PC-9 (cell line): ENCODE measurements at places on chromosomes 16 and 17. TPM values are rescaled to one million over a fixed set of nuclear protein-coding genes. Genes with fewer than 3 reads are reported as not detected.

GRCh38 chr16:56869513-56870275, 4.7 kb downstream of the SLC12A3 start:
- H3K4me3 ChIP-seq: no peak overlapping the region
- no peak overlapping the region for H3K27ac ChIP-seq
- H3K36me3 ChIP-seq: no peaks in the 10 kb centered on the region
- peak; percentile 42 for DNase-seq
- H3K27me3 ChIP-seq: no peaks in the 10 kb centered on the region
- peaks cover 7% of the 10 kb centered on the region; the same call in 1 of the 2 replicates for H3K4me1 ChIP-seq

DNA sequence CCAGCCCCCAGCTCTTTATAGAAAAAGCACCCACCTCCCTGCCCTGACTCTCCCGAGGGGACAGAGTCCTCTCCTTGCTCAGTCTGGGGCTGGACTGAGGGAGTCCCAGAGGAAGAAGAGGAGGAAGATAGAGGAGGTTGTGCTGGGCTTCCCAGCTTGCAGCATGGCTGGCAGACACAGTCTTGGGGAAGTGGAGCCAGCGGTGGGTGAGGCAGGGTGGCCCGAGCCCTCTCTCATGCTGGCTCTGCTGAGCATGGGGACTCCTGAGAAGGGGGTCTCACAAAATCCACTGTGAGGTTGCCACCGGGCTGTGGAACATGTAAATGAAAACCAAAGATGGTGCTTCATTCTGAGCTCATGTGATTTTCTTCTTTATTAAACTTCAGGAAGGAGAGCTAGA, 398.5 kb downstream of the SLC39A11 start:
- no peak overlapping the region for H3K4me3 ChIP-seq
- DNase-seq: no peak
- H3K36me3 ChIP-seq: peaks cover 5% of the 10 kb centered on the region; the same call in 1 of the 2 replicates
- no peaks in the 10 kb centered on the region for H3K27me3 ChIP-seq
- no peak overlapping the region for H3K27ac ChIP-seq

DNA sequence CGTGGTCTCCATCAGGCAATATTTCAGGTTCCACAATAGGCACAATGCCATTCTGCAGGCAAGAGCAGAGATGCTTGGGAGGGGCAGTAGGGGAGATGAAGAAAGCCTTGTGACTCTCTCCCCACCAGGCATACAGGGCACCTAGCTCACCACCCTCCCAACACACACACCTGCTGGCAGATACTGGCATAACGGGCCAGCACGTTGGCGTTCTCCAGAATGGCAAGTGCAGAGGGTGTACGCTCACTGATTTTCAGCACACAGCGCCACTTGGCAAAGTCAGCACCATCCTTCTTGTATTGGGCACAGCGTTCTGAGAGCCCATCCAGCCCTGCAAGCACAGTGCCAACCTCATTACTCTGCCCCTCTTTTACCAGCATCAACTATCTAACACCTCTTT, 2.2 kb downstream of the ALDOC start:
- no peak for DNase-seq
- H3K36me3 ChIP-seq: 0 out of 2 replicates have a peak, but pooled peaks cover 4% of the 10 kb centered on the region
- H3K4me1 ChIP-seq: peaks cover 21% of the 10 kb centered on the region
- H3K27me3 ChIP-seq: no peaks in the 10 kb centered on the region
- H3K27ac ChIP-seq: no peak overlapping the region

DNA sequence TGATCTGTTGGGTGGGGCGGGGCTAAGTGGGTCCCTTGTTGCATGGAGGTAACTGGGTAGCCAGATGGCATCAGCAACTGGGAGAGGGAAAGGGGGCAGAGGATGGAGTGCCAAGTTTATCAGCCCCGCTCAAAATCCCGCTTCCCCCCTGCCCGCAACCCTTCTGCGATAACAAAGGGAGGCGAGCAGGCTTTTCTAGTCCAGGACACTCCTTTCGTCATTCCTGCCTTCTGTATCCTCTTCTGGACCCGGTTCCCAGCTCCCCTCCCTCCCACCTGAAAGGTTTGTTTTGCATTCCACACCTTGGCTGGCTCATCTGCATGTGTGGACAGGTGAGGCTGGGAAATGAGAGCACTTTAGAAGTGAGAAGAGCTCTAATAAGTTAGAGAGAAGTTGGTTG, 53.3 kb downstream of the HLF start:
- no peaks in the 10 kb centered on the region for H3K36me3 ChIP-seq
- no peak overlapping the region for H3K4me3 ChIP-seq
- no peak overlapping the region for H3K27ac ChIP-seq

The GNG13 gene
- total RNA-seq: not detected in 2 replicates

DNA sequence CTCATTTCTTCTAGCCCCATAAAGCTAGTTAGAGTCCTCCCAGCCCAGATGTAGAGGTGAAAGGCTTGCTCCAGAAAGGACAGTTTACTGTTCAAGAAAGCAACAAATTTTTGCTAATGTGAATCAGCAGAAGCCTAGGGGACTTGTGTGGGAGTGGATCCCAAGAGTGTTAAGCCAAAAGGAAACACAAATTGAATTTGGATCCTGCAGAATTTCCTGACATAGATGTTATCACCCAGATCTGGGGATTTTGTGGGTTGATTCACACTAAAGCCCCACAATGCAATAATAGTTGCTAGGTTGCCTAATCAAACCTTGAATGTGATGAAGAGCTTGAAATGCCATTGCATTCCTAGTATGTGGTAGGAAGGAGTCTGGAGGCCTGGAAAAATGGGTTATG, 135.2 kb upstream of the HS3ST3A1 start:
- H3K4me3 ChIP-seq: no peak overlapping the region
- no peaks in the 10 kb centered on the region for H3K4me1 ChIP-seq
- no peak overlapping the region for H3K27ac ChIP-seq
